ENCODE measurements at places on chromosomes 5 and 9. TPM values are rescaled to one million over a fixed set of nuclear protein-coding genes. Genes with fewer than 3 reads are reported as not detected.

- no peak for DNase-seq
Observed at GRCh38 chr9:135136481-135136880, 49.0 kb downstream of the OLFM1 start.

DNA sequence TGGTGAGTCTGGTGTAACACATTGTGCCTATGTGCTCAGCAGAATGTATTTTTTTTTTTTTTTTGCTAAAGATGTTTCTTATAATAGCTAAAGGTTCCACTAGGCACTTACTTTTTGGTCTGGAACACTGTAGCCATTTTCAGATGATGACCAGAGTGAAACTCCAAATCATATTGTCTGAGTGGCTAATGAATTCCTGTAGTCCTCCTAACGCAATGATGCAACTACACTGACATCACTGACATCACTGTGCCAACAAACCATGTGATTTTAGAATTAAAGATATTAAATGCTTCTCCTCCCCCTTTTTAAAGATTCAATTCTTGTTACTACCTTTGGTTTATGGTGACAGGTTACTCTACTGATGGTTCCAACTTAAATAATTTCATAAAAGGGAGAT is 28.8 kb downstream of the JAKMIP2 start:
- no peak for DNase-seq

DNA sequence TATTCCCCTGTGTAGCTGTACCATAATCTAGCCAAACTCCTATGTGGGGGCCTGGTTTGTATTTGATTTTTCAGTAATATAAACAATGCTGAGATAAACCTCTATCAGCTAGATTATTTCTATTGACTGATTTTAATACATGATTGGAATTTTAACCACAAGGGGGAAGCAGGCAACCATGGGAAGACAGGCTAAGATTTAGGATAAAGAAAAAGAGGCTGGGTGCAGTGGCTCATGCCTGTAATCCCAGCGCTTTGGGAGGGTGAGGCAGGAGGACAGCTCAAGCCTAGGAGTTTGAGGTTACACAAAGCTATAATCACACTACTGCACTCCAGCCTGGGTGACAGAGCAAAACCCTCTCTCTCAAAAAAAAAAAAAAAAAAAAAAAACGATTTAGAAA is 18.1 kb upstream of the GPX3 start:
- DNase-seq: no peak

DNA sequence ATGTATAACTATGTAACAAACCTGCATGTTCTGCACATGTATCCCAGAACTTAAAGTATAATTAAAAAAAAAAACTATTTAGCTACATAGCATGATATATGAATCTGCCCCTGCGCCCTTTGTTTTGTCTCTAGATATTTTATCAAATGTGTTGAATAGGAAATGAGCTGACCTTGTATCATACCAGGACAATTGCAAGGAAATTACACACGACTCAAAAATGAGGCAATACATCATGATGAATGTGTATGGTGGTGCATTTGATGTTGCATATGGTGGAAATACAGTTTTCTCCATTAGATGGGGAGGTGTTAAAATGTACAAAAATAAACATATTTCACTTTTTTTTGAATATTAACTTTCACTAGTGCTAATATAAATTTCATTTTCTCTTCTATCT is 28.6 kb upstream of the CEP78 start:
- DNase-seq: no peak

LTC4S gene
- not detected for polyA plus RNA-seq
